ENCODE measurements at places on chromosomes 1 and 21.
A peak's percentile ranks its signal among the peaks of the same experiment; 100 is the strongest.

DNA sequence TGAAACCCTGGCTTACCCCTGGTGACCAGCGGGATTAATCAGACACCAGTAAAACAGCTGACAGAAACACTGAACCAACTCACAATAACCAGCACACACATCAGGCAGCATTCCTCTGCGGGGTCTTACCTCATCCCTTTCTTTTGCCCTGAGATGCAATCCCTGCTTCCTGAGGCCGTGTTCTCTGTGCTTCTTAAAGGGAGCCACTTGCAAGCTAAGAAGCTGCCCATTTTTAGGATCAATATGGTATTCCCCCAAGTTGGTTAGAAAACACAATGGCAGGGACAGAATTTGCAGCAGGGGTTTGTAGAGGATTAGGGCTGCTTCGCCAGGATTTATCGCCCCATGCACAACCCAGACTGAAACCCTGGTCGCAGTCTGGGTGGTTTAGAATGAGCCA, 74.7 kb upstream of the OLIG2 start:
- DNase-seq: no peak

GRCh38 chr21:34911360-34911759, 137.7 kb downstream of the RUNX1 start:
- DNase-seq: no peak

GRCh38 chr1:202645097-202645476, 65.2 kb downstream of the SYT2 start:
- DNase-seq: no peak

DNA sequence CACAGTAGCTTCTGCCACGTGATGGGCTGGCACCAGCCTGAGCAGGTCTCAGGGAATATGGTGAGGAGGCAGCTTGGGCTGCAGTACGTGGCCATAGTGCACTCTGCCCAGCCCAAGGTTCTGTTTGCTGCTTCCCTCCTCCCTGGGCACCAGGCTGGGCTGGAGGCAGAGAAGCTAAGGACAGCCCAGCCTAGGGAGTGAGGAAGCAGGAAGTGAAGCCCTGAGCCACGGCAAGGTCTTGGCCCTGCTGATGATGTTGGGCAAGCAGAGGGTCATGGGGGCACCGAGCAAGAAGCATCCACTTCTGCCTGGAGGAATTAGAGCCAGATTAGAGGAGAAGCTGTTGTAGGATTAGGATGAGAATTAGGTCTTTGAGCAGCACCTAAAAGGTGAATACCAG, 326.7 kb upstream of the VAMP3 start:
- DNase-seq: no peak

DNA sequence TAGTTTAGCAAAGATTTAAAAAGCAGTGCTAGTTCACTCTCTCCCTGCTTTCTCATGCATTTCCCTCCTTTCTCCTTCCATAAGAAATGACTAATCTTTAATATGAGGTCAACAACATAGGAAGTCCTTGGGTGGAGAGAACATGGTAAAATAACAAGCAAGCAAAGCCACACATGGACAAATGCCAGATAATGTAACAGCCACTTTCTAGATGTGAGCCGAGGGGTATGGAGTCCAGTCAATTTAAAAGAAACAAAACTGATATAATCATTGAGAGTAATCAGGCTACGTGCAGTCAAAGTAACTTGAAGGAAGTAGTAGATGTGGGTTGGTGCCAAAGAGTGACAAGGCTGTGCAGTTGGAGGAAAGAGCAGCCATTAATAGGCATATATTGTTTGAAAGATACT, 69.6 kb downstream of the DUSP10 start:
- DNase-seq: peak; percentile 20

DNA sequence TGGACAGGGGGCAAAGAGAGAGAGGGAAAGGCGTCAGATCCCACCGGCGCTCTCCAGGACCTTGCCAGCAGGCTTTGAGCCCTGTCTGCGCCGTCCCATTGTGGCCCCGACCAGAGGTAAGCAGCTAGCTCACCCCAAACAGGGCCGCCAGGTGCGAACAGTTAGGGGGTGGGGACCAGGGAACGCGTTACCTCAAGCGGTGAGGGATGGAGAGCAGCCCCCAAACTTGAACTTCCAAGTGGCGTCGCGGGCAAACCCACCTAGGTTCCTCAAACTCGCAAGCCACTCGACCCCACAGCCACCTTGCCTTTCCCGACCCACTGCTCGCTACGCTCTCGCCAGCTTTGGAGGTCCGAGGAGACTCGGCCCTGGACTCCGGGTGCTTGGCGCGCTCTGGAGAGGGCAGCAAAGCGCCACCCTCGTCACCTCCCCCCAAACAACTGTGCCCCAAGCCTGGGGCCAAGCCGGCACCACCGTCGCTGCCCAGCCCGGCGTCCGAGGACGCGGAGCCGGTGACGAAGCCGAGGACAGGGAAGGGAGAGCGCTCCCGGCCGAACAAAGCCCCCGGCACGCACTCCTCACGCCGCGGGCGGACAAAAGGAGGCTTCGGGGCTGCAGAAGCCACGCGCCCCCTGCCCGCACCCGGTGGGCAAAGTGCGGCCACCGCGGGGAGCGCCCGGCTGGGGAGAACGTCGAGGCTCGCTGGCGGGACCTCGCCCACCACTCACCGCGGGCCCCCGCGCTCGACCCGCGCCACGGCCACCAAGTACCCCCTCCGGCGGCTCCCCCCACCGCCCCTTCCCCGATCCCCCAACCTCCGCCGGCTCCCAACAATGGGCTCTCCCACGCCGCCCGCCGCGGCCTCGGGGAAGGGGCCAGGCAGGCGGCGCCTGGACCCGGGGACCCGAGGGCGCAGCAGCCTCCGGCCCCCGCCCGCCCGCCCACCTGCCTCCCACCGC, 976 bp downstream of the SSBP3 start:
- DNase-seq: no peak

- DNase-seq: no peak
These were observed 173.6 kb downstream of the ZP4 start for GRCh38 chr1:237717106-237717505.
